Esophagus mucosa (tissue), 1 donor: ENCODE measurements at places on chromosomes 7 and 10. TPM values are rescaled to one million over a fixed set of nuclear protein-coding genes. Genes with fewer than 3 reads are reported as not detected.
A peak's percentile ranks its signal among the peaks of the same experiment; 100 is the strongest.

DNA sequence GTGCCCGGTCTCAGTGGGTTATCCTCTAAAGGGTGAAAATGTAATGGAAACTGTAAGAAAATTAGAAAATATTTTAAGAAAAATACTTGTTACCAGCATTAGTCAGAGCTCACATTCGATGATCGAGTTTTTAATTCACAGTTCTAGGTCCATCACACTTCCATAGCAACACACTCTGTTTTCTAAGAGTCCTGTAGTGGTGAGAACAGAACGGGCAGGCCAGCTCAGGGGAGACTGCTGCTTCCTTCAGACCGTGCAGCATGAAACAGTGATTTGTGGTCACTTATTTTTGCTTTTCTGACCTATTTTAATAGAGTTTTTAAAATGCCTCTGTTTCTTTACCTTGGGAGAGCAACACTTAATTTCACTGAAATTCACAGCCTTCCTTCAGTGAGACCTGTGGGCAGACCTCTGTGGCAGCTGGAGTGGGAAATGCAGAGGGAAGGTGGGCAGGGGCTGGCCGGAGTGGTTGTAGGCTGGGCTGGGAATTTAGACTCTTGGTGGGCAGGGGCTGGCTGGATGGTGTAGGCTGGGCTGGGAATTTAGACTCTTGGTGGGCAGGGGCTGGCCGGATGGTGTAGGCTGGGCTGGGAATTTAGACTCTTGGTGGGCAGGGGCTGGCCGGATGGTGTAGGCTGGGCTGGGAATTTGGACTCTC lies 1.5 kb downstream of the SUN1 start:
- ATAC-seq = no peak

SEC61G gene
- total RNA-seq = 71.4 TPM

DNA sequence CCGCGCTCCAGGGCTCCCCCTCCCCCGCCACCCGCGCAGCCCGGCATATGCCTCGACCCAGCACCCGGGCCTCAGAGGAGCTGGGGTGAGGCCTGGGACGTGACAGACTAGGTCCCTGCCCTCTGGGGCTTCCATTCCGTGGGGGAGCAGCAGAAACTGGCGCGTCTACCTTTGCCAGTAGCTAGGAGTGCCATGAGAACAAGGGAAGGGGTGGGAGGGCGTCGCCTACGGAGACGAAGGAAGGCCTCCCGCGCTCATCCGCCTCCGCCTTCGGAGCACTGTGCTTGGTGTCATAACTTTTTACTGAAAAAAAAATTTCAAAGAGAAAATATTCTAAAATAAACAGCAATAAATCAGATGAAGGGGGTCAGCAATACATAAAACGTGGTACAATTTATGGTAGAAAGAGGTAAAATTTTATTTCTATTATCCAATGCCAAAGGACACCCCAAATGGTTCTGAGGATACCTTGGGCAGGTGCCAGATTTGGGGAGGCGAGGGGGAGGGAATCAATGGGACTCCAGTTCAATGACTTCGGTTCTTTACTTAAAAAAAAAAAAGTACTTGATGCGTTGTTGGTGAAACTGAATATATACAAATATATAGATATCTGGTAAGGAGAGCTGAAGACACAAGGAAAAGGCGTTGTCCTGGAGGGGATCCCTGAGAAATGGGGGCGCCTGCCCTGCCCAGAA lies 35.1 kb upstream of the GRID1 start:
- ATAC-seq = no peak

GRCh38 chr10:17989908-17990767 lies 38.4 kb downstream of the SLC39A12 start:
- no peak for ATAC-seq

DNA sequence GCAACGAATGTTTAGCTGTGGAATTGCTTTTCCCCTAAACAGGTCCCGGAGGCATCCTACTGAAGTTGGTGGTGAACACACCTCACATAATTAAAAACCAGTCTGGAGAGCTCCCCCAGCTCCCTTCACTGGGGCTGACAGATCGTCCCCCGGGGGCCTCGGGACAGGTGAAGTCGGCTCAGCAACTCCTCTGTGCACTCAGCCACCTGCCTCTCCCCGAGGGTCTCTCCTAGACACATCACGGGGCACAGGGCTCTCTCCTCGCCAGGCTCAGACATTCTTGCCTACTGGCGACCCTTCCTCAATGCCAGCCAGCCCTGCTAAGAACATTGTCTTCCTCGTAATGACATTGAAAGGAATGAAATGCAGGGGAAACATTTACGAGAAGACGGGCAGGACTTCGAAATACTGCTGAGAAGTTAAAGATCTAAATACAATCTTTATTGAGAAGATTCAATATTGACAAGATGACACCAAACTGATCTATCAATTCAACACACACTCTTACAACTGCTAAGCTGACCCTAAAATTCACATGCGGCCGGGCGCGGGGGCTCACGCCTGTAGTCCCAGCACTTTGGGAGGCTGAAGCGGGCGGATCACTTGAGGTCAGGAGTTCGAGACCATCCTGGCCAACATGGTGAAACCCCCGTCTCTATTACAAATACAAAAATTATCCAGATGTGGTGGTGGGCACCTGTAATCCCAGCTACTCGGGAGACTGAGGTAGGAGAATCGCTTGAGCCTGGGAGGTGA lies 88.1 kb upstream of the DNAAF5 start:
- no peak for ATAC-seq

RASA4 gene
- 13.2 TPM for total RNA-seq

COL28A1 gene
- 0.16 TPM for total RNA-seq

SLC29A4 gene
- 0.48 TPM for total RNA-seq

GRCh38 chr10:91493313-91493712 lies 83.2 kb downstream of the HECTD2 start:
- peak; percentile 37 for ATAC-seq

DBF4 gene
- 13.4 TPM for total RNA-seq

GRCh38 chr10:129949891-129950291 lies 14.2 kb downstream of the EBF3 start:
- ATAC-seq = peak; percentile 33

DNA sequence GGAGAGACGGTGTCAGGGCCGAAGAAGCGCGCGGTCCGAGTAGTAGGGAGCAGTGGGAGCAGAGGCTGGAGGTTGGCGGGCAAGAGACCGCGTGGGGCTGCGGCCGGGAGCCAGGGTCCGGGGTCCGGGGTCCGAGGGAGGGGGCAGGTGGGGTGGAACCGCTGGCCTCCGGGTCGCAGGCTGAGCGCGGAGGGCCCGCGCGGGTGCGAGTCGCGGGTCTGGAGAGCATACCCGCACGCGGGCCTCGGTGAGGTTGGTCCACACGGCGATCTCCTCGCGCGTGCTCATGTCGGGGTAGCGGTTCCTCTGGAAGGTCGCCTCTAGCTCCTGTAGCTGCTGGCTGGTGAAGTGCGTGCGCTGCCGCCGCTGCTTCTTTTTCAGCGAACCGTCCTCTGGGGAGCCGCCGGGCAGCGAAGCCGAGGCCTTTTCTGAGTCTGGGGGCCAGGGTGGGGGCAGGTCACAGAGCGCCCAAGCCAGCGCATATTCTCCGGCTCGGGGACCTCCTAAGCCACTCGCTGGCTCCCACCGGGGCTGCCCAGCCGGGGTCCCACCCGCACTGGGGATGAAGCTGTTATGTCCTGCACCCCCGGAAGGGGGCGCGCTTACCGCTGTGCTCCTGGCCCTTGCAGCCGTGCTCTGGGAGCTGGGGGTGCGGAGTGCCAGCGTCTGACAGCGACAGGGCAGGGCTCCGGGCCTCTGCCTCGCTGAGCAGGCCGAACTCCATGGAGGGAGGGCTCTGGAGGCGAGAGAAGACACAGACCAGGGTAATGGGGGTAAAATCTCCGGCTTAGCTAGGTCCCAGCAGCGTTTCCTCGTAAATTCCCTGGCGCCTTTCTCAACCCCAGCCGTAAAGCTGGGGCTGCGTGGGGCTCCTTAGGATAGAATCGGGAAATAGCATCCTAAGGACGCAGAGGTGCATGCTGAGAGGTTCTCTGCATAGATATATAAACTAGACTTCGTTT lies 5.5 kb downstream of the ELOVL3 start:
- ATAC-seq = peak; percentile 59

- no peak for ATAC-seq
Measured at GRCh38 chr7:139086454-139086853, 23.1 kb downstream of the ZC3HAV1 start.

- no peak for ATAC-seq
Measured at GRCh38 chr10:101097881-101098280, 33.2 kb upstream of the TLX1 start.

- ATAC-seq = no peak
Measured at GRCh38 chr10:102418622-102419268, at the start of gene PSD. Gene PSD (minus strand): TSS chr10:102418785. CDS start chr10:102417038, 1,747 bp downstream.

C10orf62 gene
- 0.16 TPM for total RNA-seq

DNA sequence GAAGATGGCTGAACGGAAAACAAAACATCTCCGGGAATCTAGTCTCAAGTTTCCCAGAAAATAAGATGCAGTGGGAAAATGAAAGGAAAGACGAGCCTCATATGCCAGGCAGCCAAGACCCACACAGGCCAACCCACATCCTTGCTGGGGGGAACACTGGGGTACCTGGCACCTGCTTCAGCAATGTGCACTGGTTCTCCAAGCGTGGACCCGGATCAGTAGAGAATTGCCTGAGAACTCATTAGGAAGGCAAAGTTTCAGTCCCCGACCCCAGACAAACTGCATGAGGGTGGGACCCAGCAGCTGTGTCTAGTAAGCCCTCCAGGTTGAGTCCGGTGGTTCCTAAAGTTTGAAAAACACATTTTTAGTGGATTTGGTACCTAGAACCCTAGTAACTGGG lies 18.4 kb downstream of the FAM53B start:
- ATAC-seq = no peak

DNA sequence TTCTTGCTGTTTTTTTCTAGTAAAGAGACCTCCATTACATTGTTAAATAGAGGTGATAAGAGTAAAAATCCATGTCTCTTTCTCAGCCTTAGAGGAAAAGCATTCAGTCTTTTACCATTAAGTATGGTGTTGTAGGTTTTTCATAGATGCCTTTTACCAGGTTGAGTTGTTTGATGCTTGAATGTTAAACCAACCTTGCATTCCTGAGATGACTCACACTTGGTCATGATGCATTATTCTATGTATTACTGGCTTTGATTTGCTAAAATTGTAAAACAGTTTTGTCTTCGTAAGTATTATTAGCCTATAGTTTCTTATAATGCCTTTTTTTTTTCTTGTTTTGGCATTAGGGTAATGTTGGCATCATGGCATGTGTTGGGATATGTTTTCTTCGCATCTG lies 90.0 kb downstream of the ANKRD61 start:
- no peak for ATAC-seq

- ATAC-seq = peak; percentile 76
Measured at GRCh38 chr10:3806603-3807002, 21.6 kb upstream of the KLF6 start.

TFEC gene
- total RNA-seq = 0.56 TPM

GRCh38 chr10:34760606-34761005 lies 54.5 kb downstream of the PARD3 start:
- ATAC-seq = peak; percentile 84

DNA sequence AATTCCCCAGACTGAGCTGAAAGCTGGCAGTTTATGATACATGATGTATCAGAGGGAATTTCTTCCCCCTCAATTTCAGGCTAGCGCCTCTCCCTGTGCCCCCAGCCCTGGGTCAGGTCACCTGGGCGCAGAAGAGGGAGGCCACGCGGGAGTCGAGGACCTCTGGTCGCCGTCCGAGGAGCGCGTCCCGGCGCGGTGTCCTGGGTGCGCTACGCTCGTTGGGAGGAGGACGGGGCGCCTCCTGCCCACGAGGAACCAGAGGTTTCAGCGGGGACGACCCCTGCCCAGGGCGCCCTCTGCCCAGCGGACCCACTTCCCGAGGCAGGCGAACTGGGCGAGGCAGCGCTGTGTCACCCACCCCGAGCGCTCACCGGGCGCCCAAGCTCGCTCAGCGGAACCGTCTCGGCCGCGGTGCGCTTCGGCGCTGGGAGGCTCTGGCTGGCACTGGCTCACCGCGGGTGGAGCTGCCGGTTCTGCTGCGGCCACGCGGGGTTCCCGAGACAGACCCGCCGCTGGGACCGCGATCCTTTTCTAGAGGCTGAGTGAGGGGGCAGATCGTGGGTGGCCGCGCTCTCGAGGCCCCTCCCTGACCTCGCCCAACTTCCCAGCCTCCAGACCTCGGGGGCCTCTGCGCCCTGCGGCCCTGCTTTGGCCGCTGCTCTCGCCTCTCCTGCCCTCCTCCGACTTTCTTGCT lies at the start of gene FAM237B:
FAM237B (minus strand) TSS at position 504 of the 694 bp plus-strand sequence. CDS start 1,556 bp downstream, outside the sequence.
- peak; percentile 60 for ATAC-seq

ASIC3 gene
- total RNA-seq = 0.52 TPM

DNA sequence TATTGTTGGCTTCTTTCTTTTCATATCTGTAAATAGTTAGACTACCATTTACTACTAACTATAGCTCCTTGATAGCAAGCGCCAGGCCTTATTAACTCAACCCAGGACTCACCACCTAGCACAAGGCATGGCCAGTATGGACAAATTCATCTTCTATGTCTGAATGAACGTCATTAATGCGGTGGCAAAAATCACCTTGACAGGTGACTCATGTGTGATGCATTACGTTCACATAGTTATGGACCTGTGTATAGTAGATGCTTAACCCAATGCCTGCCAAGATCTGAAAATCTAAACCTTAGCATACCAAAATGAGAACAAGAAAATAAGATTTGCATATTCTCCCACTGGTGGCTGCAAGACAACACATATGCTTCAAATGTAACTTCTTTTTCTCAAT lies 300.8 kb downstream of the PARD3 start:
- peak; percentile 63 for ATAC-seq

DNA sequence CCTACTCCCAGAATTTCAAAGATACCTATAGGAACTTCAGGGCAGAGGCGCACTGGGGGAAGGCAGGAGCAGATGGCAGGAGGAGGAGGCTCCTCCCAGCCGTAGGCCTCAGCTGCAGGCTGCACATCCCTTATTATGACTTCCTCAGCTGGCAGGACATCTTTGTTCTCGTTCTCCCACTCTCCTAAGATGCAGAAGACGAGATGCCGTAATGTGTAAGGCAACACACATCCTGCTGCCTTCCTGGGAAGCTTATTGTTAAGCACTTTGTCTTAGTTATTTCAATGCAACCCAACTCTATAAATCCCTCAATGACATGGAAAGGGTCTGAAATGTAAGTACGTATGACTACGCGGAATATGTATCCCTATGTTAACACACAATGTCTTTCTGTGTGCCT lies 599.8 kb upstream of the MGMT start:
- no peak for ATAC-seq

- no peak for ATAC-seq
Measured at GRCh38 chr7:4734587-4735345, 40.7 kb upstream of the AP5Z1 start.

GPR141 gene
- total RNA-seq = 0.60 TPM

LIPF gene
- total RNA-seq = not detected

FAM53B gene
- 24.9 TPM for total RNA-seq
